Right ventricle myocardium inferior (tissue), 1 donor: ENCODE measurements at places on chromosomes 5 and 9. TPM values are rescaled to one million over a fixed set of nuclear protein-coding genes. Genes with fewer than 3 reads are reported as not detected.

GRCh38 chr9:15155826-15156225, 151.2 kb downstream of the TTC39B start:
- DNase-seq = no peak

DNA sequence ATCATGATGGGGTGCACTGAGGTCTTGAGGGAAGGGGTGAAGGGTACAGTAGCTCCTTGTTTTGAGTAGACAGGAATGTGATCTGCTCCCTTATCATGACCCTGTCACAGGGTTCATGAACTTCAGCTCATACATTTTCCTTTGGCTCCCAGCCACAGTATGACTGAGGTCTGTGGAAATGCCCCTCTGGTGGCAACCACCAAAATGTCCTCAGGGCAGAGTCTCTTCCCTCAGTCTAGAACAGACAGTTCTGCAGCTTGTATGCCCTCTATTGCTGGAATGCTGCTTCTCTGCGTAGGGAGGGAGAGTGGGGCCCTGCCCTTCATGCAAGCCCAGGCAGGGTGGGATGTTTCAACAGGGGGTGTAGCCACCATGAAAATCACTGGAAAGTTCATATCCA, 53.8 kb upstream of the SNCAIP start:
- DNase-seq = no peak

DNA sequence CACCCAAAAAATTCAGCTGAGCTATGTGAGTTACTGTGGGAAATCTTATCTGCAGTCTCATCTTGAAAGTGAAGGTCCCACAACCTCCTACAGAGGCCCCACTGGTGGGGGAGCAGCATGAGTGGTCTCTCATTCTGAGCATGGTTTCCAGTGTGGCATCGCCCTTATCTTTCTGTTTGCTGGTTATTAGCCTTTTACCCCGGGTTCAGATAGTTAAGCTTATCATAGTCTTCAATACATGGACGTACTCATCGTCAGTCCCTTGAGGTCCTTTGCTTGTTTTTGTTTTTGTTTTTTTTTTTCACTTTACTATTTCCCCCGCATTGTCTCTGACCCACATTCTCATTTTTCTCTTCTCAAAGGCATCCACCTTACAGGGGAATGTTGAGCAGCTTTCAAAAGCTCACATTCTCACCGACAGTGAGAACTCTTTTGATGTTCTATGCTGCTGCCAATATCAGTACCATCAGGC, 7.7 kb upstream of the HAVCR2 start:
- DNase-seq = no peak

DNA sequence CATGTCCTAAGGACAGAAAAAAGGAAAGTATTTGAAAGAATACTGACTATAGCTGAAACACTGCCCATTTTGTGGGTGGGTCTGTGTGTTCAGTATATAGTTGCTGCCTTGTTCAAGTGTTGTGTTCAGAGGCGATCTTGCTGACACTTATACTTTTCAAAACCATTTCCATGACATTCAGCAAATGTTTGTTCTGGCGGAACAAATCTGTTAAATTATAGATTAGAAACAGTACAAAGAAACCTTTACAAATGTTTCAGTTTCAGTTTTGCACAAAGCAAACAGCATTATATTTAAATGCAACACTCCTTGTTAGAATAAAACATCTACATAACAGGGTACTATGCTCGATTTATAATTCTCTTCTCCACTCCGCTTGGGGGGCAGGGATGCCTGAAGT, 2276.3 kb downstream of the MAT2B start:
- DNase-seq = no peak

CLK4 gene
- total RNA-seq = 20.5 TPM

SLC1A1 gene
- 3.2 TPM for total RNA-seq

RNF180 gene
- 11.0 TPM for total RNA-seq

CREBRF gene
- total RNA-seq = 23.9 TPM
